ENCODE measurements at places on chromosomes 11 and 22. TPM values are rescaled to one million over a fixed set of nuclear protein-coding genes. Genes with fewer than 3 reads are reported as not detected.

DNA sequence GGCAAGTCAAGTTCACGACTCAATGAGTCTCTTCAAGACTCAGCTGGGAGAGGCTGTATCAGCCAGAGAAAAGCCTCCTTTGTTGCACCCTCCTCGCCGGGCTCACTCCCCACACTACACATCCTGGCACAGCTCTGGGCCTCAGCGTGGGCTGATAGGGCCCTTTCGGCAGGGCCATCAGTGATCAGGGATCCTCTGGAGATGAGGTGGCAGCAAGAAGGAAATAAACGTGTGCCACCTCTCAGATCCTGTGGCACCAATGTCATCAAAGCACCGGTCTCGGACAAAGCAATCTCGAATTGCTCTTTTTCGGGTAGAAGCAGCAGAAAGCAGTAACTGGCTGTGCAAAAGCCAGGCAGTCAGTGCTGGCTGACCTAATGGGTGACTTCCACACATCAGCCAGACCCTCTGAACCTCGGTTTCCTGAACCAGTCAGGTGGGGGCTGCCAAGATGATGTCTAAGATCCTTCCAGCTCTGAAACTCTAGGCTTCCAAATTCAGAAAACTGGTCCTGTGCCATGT is 2.1 kb downstream of the EHD1 start:
- DNase-seq: peak; percentile 71

GRCh38 chr11:111441443-111441842 is 62.4 kb upstream of the POU2AF1 start:
- DNase-seq: no peak

Gene HBB
- total RNA-seq: 649 TPM

DNA sequence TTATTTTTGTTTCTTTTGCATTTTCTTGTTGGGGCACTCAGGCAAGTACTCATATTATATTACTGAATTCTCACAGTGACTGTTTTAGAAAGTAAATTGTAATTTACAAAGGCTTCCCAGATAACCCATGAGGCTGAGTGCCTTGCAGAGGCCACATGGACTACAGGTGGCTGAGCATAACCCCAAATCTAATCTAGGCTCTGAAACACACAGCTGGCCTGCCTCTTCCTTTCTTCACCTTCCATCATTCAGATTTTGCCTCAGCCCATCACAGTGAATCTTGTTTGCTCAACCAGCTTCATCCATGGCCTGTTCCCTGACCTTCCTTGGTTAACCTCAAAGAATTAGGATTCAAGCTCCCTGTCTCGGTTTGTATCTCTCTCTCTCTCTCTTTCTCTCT is 78.5 kb upstream of the PRDM11 start:
- DNase-seq: no peak

Gene KLHDC7B
- 0.63 TPM for total RNA-seq

DNA sequence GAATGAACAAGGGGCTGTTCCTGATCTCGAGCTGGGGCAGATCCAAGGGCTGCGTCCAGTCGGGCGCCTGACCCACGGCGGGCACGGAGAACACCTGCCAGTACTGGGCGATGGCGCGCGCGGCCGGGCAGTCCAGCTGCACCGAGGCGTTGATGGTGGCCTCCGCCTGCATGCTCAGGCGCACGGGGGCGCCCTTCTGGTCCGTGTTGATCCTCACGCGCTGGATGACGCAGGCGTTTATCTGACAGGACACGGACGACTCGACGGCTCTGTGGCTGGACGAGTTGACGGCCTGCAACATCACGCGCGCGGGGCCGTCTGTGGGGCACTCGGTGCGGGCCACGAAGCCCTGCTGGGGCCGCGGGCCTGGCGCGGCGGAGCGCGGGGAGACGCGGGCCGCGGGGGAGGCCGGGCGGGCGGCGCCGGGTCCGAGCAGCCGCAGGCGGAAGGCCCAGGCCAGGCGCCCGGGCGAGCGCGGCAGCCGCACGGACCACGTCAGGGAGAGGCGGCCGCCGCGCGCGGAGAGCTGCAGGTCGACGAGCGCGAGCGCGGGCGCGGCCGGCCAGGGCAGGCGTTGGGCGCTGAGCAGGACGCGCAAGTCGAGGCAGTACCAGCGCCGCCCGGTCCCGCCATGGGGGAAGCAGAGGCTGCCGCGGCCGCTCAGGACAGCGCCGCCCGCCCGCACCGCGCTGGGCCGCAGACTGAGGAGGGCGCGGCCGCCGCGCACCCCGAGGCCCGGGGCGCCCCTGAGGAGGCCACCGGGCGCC is 511 bp downstream of the PKDREJ start:
- peak; percentile 88 for DNase-seq

DNA sequence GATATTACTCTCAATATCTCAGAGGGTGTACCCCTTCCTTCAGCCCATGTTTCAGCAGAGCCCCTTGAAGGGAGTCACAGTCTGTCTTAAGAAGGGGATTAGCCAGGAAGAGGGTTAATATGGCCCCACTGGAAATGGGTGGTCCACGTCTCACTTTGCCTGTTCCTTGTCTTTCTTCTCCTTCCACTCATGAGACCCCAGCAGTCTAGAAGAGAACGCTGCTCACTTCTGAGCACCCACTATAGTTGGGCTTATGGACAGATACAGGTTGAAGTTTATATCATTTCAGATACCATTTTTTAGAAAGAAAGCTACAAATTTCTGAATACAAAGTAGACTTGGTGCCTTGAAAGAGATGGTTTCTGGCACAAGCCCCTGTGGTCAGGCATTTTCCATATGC is 139.3 kb upstream of the API5 start:
- DNase-seq: no peak

Gene LRRC56
- total RNA-seq: 1.3 TPM

Gene MMP12
- 1.4 TPM for total RNA-seq

Gene ADM2
- total RNA-seq: 0.54 TPM

Gene OR4C12
- total RNA-seq: not detected

Gene FRMD8
- 39.5 TPM for total RNA-seq

GRCh38 chr11:93537767-93538261 is 5.4 kb downstream of the SMCO4 start:
- DNase-seq: peak; percentile 78

DNA sequence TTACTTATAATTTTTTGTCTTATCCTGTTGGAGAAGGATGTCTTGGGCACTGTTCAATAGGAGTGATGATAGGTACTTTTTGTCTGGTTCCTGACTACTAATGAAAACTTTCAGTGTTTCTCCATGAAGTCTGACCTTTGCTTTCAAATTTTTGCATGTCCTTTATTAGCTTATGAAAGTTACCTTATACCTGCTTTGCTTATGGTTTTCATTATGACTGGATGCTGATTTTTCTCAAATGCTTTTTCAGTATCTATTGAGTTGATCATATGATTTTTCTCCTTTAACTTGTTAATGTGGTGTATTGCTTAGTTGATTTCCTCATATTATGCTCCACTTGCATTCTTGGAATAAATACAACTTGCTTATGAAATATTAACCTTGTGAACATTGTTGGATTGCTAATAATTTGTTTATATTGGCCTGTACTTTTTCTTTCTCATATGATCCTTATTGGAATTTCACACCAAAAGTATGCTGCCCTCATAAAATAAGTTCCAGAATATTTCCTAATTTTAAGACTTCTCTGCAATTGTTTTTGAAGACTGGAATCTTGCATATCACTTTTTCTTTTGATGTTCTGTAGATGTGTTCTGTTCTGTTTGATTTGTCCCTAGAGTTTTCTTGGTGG is 85.0 kb upstream of the SC5D start:
- no peak for DNase-seq

GRCh38 chr22:19958083-19959042 is 16.7 kb upstream of the TXNRD2 start:
- peak; percentile 56 for DNase-seq

DNA sequence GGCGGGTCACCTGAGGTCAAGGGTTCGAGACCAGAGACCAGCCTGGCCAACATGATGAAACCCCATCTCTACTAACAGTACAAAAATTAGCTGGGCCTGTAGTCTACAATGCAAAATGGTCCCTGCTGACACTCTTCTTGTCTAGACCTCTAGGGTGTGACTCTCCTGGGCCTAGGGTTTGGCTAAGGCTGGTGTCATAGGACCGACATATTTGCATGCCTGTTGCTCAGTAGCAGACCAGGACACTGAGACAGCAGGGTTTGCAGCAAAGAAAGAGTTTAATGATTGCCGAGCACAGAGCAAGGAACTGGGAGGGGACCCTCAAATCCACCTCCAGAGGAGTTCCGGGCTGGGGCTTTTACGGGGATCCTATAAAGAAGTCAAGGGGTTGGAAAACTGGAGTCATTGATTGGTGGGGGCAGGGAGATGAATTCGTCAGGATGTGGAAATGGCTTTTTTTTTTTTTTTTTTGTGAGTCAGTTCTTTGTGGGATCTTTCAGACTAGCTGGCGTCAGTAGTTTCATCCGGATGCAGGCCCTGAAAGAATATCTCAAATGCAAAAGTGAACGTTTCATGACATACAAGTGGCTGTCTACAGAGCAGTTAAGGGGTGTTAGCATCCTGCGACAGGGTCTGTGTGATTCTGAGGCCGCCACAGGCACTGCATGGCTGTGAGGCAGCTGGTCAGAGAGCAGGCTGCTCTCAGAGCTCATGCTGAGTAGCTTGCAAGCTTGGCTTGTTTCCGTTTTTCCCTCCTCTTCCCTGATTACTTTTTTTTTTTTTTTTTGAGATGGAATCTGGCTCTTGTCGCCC is 27.2 kb upstream of the A4GALT start:
- no peak for DNase-seq

GRCh38 chr11:70033711-70034070 is 44.4 kb upstream of the ANO1 start:
- DNase-seq: no peak

DNA sequence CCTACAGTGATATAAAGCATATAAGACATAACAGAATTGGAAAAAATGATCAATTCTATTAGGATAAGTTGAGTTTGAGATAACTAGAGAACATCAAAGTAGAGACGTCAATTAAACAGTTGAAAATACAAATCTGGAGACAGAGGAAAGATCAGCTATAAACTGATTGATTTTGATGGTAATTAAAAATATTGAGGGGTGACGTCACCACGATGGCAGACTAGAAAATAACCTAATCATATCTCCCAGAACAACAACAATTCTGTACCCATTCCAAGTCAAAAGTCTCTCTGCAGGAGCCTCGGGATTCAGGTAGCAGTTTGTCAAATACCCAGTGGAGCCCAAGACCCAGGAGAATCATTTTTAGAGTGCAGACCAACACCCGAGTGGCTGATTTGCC is 28.9 kb downstream of the MS4A13 start:
- DNase-seq: no peak

DNA sequence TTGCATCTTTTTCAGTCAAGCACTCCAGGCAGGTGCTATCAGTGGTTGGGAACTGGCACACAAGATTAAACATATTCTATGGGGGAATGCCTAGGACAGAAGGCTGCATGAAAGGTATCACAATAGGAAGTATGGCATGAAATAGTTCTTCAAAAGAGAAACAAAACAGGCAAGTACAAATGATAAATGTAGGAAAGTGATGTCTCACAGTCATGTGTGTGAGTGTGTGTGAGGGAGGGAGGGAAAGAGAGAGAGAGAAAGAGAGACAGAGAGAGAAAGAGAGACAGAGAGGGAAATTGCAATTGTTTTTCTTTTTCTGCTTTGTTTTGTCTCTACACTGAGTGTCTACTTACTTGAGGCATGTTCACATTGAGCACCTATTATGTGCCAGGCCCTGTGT is 456.3 kb downstream of the MIAT start:
- DNase-seq: no peak

Gene PHLDA2
- total RNA-seq: 6.4 TPM

Gene CPT1A
- 62.0 TPM for total RNA-seq

Gene BTG4
- not detected for total RNA-seq

DNA sequence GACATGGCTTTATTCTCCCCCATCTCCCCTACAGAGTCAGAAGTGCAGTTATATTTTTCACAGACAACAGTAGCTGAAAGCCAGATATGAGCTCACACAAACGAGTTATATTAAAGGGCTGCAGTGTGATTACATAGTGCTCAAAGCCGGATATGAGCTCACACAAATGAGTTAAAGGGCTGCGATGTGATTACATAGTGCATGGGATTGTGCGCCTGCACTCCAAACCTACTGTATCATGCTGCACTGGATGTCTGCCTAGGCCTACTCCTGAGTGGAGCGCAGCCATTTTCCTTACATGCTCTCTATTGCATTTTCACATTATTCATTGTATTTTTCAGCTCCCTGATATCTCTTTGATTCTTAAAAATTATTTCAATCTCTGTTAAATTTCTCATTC is 414.6 kb upstream of the LARGE1 start:
- DNase-seq: no peak

- DNase-seq: no peak
Observed at GRCh38 chr11:40204228-40204627, 1255.2 kb downstream of the LRRC4C start.

DNA sequence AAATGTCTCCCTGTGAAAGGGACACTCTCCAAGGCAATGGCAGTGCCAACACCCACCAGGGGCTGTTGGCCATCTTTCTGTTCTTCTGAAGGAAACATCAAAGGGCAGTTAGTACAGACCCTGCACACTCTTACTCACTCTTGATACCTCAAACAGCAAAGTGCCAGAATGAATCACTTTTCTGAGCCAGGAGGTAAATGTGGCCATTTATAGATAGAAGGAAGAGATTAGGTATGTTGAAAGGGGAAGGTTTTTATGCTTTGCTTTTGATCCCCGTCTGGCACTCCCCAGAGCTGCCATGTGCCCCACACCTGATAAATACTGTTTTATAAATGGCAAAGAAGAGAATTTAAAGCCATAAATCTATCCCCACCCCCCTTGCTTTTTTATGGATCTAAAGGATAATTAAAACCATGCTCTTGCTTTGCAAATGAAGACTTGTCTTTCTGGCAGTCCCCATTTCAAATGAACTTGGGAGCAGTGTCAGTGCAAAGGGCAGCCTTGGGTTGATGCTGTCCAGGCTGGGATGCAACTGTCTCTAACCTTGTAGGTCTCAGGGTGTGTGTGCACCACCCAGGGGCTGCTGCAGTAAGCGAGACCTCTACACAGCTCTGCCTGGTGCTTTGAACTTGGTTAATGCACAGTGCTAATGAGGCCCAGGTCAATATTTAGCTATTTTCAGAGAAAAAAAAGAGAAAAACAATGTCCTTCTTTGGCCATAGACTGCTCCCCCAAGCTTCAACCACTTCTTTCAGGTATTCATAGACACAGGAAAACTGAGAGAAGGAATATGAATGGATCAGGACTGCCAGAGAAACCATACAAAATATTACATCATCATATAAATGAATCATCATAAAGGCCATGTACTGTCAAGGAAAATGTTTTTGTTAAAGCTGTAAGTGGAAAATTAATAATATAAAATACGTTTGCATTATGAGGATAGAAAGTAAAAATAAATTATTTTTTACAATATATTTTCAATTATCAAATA is 207.5 kb downstream of the ETS1 start:
- no peak for DNase-seq

GRCh38 chr11:32830796-32831195 is 1.1 kb downstream of the PRRG4 start:
- no peak for DNase-seq

- no peak for DNase-seq
Observed at GRCh38 chr11:18243783-18244362, 4.6 kb downstream of the SAA2 start.

GRCh38 chr11:71505001-71505400 is 22.1 kb upstream of the KRTAP5-7 start:
- DNase-seq: no peak

GRCh38 chr11:86218125-86219084 is 26.1 kb upstream of the EED start:
- peak; percentile 78 for DNase-seq
